ENCODE measurements at places on chromosomes 3 and 15.

GRCh38 chr15:66783314-66783713, 81.3 kb downstream of the SMAD6 start:
- no peak for DNase-seq

GRCh38 chr3:43411429-43411828, 125.1 kb downstream of the SNRK start:
- DNase-seq = no peak

DNA sequence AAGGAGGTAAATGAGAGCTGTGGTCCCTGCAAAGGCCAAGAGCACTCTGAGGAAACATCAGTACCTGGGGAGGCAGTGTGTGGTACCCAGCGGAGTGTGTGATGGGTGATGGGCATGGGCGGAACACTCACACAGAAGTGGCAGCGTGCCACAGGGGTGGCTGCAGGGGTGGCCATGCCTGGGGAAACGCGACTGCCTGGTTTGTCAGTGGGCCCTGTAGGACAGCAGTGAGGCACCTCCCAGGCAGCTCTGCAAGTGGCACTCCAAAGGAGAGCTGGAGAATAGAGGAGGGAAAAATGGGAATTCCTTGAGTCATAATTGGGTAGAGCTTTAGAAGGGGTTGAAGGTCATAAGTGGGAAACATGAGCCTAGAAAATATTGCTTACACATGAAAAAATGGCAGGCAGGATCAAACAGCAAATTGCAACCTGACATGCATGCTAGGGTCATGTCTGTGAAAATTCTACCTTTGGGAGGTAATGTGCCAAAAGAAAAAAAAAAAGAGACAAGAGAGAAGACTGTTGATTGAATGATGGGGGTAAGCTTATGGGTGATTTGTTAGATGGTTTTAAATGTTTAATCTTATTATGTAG, 138.4 kb downstream of the RPLP1 start:
- no peak for DNase-seq

GRCh38 chr3:17151598-17152373, 267.0 kb downstream of the PLCL2 start:
- DNase-seq = no peak

DNA sequence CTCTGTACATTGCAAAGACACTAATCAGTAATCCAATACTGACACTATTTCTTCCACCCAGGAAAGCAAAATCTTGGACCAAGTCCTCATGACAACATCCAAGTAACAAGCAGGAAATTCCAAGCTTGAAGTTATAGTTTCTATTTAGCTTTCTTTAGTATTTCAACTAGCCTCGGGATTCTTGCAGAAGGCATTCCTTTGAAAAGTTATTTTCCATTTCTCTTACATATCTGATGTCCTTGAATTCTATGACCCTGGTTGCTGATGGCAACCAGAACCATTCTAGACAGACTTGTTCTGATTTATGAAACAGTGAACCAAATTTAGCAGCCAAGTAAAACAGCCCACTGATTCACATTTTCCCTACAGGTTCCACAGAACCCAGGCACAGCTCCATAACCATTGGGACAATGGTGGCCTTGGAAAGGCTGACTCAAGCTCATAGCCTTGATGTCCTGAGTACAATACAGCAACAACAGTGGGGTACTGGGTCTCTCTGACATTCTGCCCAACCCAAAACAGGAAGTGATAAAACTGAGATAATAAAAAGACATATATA, 26.5 kb downstream of the P3H2 start:
- DNase-seq = no peak
